Neural progenitor cell (in vitro differentiated cells): ENCODE measurements at places on chromosomes 11 and 22.

GRCh38 chr11:36289226-36289852 is at the start of gene COMMD9:
Gene COMMD9, minus strand, starts transcription at chr11:36289424. Its CDS starts 12 bp downstream, at chr11:36289412.
- peak; percentile 97 for DNase-seq

DNA sequence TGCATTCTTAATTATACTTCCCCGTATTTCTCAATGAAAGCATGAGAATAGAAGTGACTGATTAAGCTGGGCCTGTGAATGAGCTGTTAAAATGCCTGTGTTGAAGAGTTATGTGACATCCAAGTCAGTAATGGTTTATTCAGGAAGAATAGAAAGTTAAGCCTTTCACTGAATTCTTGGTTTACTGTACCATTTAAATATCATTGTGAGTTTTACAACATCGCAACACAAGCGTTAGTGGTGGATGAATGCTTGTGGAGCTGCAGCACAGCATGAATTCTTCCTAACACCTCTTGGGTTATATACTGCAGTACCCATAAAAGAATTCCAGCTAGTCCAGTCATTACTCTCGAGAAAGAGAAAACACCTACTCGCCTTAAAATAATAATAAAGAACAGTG is 257.8 kb downstream of the JRKL start:
- peak; percentile 13 for DNase-seq

DNA sequence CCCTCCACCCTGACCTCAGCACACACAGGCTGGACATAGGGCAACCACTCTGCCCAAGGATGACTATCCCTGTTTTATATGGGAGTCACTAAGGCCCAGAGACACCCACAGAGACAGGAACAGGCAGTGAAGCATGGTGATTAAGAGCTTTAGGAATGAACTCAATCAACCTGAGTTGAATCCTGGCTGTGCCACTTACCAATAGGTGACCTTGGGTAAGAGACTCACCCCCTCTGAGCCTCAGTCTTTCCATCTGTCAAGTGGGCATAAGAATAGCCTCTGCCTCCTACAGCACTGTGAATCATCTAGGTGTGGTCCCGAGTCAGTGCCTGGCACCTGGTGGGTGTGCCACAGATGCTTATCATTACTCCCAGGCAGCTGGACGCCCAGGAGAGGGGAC is 6.8 kb downstream of the CRYBB1 start:
- DNase-seq, result no peak

DNA sequence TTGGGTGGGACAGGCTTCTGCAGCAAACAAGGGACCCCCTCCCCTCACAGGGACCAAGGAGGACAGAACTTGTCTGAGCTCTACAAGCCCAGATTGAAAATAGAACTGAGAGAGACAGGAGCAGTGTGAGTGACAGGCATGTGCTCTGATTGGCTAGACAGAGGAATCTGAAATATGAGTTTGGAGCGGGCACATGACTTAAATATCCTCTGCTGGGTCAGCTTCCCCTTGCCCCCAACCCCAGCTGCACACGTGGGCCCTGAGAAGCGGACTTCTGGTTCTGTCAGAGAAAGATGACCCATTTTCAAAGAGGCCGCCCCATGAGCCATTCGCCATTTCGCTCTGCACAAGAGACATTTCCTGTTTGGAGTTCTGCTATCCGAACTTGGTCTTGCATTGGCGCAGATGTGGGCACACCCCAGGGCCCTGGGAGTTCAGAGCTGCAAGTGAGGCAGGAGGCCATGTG is 5.3 kb downstream of the TUBA8 start:
- DNase-seq, result no peak

DNA sequence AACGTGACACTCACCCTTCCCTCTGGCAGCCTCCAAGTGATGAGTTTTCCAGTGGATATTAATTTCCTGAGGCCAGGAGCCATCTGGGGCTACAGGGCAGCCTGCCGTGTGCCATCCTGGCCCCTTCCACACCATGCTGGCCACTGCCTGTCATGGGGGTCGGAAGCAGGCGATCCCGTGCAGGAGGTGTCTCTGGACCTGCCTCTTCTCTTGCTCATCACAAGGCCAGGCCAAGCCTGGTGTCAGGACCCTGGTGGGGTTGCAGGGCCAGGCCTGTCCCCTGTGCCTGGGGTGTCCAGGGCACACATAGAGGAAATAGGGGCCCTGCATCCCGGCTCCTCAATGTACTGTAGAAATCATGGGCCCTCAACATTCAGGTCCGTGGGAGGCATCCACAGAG is 3.6 kb downstream of the KRTAP5-3 start:
- DNase-seq, result no peak

DNA sequence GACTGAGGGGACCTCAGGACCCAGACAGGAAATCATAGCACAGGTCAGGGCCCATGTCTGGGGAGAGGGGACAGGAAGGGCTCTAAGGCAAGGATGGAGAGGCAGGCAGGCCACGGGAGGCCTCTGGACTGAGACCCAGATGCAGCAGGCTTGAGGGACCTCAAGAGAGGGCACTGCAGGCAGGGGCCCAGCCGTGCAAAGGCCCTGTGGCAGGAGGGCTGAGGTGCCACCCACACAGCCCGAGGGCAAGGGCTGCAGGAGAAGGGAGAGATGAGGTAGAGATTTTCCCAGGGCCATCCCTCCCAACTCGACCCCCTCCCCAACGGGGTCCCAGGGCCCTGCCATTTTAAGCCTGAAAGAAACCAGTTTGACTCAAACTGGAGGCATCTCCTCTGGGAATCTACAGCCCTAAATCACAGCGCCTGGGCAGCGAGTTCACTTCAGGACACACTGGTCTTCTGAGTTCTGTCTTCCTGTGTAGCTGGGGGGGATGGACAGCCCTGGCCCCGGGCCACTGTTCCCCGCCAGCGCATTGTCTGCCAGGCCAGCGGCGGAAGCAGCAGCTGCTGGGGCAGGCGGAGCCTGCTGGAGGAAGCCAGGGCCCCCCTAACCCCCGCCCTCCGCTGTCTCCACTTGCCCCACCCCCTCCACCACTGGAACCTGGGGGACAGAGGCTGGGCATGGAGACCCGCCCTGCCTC is 20.3 kb upstream of the WNT7B start:
- peak; percentile 62 for DNase-seq

DNA sequence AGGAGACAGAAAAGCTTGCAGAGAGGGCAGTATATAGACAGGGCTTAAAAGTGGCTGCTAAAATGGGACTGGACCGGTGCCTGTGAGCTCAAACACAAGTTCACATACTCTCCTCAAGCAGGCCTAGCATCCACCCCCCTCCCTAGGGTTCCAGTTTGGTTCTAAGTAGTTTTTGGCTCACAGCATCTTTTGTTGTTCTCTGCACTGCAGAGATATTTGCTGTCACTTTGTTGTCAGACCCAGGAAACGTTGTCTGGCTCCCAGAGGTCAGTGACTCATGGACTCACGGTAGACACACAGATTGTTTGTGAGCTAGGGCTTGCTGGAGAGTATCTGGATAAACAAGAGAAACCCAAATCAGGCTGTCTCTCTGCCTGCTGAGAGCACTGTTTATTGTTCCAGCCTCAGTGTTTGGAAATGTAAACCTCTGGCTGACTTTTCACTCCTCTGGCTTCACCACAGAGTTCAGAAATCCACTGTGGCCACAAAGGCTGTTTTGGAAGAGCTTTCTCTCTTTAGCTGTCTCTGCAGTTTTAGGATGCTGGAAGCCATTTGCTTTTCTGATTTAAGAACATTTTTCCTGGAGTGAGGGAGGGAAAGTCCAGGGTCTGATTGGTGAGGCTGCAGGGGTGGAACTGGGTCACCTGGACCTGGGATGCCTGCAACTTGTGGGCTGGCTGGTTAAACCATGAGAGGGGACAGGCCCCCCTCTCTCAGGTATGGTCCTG is 303.7 kb upstream of the PLET1 start:
- DNase-seq, result no peak

- DNase-seq, result no peak
These were observed 243.5 kb downstream of the SBF2 start for GRCh38 chr11:10050561-10050960.

- peak; percentile 23 for DNase-seq
These were observed 27.7 kb downstream of the DNAJC24 start for GRCh38 chr11:31397239-31397834.

DNA sequence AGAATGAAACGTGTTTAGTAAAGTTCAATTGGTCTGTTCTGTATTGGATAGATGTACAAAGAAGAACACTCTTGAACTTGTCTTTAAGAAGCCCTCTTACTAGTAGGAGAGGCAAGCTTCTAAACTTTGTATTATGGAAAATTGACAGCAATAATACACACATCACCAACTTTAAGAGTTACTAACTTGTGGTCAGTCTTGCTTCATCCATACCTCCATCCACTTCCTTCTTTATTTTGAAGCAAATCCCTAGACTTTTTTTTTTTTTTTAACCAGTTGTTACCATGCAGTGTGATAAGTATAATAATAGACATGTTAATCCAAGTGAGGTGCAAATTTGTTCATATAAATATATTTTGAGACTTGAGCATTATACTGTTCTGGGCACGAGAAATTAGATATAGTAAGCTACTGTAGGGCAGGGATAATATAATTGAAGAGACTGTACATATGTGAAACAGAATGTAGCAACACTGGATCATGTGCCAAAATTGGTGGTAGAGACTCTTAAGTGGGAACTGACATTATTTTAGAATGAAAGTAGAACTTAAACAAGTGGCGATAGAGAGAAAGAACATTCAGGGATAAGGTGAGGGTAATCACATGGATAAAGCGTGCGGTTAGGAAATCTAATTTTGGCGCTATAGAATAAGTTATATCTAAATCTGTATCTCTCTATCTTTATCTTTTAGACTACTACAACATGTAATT is 6.5 kb downstream of the FAR1 start:
- no peak for DNase-seq

DNA sequence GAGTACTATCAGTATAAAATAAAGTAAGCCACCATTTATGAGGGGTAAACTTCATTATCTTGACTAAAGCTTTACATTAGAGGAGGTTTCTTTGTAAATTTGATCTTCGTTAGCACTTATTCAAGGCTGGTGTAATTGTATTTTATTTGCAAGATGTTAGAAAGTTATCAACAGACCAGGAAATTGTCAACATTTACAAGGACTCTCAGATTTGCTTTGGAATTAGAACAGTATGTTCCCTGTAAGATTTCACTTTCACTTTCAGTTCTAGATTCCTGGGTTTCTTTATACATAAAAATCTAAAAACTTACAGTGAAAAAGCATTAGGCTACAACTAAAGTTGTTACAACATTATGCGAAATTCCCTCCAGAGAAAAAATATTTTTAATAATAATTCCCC is 4.6 kb upstream of the BIRC3 start:
- DNase-seq, result no peak

GRCh38 chr11:69321877-69322361 is 28.0 kb downstream of the MYEOV start:
- no peak for DNase-seq

- peak; percentile 71 for DNase-seq
These were observed 7.5 kb downstream of the BCL9L start for GRCh38 chr11:118918128-118918685.

GRCh38 chr11:96595011-96595410 is 205.2 kb downstream of the JRKL start:
- DNase-seq, result no peak
